NCI-H82 (cell line): ENCODE measurements at places on chromosomes 4 and X.

GRCh38 chrX:119692191-119693039 lies 553 bp downstream of the SEPTIN6 start:
- peak; percentile 63 for DNase-seq

DNA sequence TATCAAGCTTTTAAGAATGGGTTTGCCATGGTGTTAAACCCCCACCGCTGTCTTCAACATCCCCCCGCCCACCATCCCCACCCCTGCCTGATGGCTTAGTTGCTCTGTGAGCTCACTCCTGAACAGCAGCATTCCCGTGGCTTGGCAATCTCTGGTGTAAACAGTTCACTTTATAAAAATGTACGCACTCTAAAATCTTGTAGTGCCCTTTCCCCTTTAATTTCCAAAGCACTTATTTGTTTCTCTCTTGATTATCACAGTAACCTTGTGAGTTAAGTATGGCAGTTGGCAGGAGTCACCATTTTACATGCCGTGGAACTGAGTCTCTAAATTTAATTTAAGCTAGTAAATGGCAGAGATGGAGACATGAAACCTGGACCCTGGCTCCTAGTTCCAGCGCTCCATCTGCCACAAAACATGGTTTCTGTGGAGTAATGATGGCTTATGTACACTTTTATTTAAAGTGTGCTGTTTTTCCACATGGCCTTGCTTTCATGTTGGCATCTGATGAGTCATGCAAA lies 123.1 kb downstream of the AFF1 start:
- peak; percentile 37 for DNase-seq

DNA sequence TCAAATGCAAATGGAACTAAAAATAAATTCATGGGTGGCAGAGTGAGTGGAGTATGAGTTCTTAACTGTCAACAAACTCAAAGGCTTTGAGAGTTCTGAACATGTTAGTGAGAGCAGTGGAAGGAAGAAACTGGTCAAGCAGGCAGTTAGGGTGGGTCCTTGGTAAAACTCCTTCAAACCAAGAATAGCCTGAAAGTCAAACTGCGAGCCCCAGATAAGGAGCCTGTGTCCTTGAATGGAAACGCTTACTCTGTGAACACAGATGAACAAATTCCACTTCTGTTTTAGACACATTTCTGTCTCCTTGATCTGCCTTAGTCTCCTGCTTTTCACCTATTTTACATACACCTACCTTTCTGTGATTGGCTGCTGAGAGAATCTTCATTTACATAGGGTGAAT lies 129.4 kb upstream of the PCDH18 start:
- DNase-seq, result no peak

- DNase-seq, result no peak
Measured at GRCh38 chrX:129638917-129639316, 15.8 kb downstream of the APLN start.

DNA sequence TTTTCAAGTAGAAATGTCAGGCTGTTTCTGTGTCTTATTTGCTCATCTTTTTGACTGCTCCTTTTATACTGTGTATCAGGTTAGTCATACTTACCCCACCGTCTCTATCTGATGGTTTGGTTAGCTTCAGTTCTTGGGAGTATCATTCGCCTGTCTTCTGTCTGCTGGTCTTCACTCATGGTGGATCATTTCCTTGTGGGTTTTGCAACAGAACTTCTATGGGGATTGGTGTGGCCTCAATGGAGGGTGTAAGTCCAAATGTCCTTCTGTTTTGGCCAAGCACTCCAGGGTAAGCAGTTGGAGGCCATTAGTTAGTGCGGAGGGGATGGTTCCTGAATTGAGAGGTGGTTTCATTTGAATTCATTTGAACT lies 7.2 kb downstream of the ABCD1 start:
- no peak for DNase-seq

- no peak for DNase-seq
Measured at GRCh38 chr4:173919196-173919595, 364.3 kb downstream of the FBXO8 start.

DNA sequence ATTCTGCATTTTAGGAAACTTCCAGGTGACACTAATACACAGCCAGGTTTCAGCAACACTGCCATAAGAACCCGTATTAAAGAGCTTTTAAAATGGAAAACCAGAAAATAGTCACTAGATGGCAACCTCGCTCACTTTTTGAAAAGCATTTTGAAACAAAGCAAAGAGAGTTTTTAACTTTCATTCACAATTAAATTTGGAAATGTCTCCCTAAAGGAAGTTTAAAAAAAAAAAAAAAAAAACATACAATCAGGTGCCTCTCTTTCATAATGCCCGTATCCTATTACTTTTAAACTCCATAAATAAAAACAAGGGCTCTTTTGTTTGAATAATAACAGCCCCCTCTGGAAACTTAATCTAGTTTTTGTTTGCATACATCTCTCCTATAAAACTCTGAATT lies 20.3 kb downstream of the MEPE start:
- peak; percentile 46 for DNase-seq

GRCh38 chr4:186404562-186405134 lies 138.7 kb downstream of the F11 start:
- no peak for DNase-seq

GRCh38 chr4:145935253-145936141 lies 3.1 kb downstream of the ZNF827 start:
- DNase-seq, result peak; percentile 81

- no peak for DNase-seq
Measured at GRCh38 chr4:1547856-1548826, 136.0 kb downstream of the FAM53A start.

DNA sequence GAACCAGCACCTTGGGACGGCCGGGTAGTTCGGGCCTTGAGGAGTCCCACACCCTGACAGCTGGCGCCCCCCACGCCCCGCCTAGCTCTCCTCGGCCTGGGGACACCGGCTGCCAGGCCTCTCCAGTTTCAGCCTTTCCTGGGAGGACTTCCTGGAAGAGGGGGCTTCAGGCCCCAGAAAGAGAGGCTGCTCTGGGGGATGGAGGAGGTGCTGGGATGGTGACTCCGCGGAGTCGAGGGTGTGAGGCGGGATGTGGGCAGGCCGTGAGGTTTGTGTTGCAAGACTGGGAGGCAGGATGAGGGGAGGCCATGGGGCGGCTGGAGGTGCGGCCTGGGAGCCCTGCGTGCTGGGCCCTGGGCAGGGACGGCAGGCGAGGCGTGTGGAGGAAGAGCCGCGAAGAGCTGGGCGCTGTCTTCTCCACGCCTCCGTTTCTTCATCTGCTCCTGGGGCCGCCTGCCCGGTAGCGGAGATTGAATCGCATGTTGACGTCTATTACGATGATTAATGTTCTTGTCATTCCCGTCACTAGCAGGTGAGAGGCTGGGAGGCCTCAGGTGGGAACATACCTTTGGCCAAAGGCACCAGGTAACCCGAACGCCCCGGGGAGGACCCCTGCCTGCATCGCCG lies 918 bp upstream of the FGFRL1 start:
- peak; percentile 51 for DNase-seq

DNA sequence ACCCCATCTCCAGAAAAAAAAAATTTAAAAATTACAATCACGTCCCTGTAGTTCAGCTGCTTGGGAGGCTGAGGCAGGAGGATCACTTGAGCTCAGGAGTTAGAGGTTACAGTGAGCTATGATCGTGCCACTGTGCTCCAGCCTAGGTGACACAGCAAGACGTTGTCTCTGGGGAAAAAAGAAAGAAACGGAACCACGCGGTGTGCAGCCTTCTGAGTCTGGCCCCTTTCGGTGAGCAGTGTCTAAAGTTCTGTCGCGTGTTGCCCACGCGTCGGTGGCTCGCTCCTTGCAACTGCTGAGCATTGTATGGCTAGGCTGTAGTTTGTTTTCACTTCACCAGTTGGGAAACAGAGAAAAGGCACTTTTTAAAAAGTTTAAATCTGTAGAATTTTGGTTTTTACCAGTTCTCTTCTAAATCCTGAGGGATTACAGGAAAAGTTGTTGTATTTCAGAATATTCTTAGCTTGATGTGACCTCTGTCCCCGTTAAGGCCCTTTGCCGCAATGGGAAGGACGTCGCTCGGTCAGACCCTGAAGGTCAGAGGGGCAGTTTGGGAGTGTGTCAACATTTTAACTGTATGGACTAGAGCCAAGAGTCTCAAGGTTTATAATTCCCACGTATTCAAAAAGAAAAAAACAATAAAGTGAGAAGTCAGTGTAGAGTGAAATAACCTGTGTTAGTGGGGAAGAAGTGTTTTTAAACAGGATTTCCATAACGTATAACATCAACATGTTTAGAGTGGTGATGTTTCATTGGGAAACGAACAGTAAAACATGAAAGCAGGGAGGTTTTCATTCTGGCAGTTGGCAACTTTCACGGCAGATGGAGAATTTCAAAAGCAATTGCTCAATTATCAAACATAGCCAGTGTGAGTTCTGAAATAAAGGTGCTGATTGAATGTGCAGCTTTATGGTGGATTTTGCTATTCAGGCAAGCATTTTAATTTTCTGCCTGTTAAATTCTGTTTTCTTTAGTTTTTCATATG lies 45.8 kb upstream of the MSANTD1 start:
- DNase-seq, result no peak

DNA sequence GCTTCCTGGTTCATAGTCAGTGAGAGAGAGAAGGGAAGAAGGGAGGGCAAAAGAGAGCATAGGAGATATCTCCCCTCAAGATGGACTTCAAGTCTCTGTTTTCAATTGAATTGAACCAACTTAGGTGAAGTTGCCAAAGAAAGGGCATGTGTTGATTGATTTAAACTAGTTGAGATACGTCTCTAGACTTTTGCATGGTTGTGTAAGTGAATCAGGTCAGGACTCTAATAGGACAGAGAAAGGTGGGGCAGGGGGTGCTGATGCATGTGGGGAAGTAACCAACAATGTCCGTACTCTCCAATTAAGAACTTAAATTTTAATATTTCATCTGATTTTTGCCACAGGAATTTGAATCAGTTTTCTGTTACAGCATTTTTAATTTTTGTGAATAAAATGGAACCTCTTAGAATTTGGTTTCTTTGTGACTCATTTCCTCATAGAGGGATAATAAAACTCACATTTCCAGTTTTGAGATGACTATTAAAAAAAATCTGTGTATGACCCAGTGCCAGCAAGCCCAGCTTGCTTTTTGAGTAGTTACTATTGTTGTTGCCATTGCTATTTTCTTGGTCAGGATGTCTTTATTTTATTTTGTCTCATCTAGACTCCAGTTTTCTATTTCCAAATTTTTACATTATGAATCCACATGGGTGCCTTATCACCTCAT lies 37.3 kb downstream of the SLIT2 start:
- no peak for DNase-seq

DNA sequence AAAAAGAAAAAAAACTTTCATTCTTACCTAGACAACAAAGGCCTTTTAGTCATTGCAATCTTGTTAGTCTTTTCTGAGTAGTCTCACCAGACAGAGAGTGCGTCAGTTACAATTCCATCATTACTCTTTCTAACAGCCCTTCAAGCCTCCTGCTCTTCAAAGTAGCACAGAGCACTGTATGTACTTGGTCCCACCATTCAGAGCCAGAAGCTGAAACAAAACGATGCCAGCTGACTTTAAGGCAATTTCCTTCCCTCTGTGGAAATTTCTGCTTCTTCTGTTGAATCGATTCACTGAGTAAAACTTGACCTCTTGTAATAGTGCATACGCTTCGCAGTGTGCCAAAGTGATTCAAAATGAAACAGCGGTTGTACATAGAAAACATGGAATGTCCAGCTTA lies 57.7 kb upstream of the TENM3 start:
- DNase-seq, result no peak

DNA sequence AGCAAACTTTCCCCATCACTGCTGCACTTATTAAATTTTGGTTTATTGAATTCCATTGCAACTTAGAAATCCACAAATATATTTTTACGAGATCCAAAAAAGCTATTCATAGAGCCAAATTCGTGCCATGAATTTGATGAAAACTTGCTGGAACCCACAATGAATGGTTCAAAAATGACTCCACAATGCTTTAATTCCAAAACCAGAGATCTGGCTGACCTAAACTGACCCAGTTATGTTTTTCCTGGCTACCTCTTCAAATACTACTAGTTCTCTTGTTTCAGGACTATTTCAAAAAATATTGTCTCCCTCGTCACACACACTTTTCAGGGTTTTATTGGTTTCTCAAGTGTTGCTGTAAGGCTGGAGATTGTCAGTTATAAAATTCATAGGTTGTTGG lies 474.8 kb downstream of the PDGFC start:
- DNase-seq, result no peak

- DNase-seq, result no peak
Measured at GRCh38 chr4:96056346-96056934, 216.5 kb downstream of the PDHA2 start.

- DNase-seq, result peak; percentile 65
Measured at GRCh38 chrX:68183612-68184214, 249.6 kb downstream of the OPHN1 start.

GRCh38 chr4:33162122-33162521 lies 2442.0 kb downstream of the PCDH7 start:
- no peak for DNase-seq

DNA sequence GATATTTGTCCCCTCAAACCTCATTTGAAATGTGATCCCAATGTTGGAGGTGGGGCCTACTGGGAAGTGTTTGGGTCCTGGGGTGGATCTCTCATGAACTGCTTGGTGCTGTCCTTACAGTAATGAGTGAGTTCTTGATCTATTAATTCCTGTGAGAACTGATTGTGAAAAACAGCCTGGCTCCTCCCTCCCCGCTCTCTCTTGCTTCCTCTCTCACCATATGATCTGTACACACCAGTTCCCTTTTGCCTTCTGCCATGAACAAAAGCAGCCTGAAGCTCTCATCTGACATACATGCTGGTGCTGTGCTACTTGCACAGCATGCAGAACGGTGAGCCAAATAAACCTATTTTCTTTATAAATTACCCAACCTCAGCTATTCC lies 11.2 kb upstream of the YIPF7 start:
- no peak for DNase-seq

DNA sequence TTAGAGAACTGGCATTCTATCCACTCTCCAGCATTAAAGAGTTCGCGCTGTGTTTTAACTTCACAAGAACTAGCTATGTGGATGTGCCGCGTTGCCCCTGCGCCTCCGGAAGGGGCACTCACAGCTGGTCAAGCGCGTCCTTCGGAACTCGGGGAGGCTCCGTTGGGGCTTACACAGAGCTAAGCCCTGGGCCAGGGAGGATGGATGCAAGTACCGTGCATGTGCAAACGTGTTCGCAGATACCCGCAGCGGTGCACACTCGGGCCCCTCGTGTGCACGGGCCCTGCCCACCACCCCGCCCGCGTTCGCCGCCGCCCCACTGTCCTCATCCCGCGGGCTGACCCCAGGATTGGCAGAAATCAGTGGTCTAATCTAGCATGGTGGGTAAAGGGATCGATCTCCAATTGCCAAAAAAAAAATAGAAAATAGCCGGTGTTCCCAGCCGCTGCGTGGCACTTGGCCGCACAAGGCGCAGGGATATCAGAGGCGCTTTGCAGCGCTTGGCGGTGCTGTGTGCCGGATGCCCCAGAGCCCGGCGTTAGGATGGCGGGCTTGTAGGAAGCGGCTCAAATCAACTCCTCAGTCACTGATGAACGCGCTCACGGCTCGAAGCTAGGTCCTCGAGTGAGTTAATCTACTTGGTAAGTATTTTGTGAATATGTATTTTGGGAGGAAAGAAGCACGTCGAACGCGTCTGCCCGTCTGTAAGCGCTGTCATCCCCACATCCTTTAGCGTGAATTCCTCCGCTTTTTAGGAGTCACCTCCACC lies 989 bp upstream of the PCDH10 start:
- DNase-seq, result peak; percentile 64
